ENCODE measurements at places on chromosomes 7 and 10.

- DNase-seq, result no peak
Measured at GRCh38 chr10:124926548-124926947, 15.4 kb upstream of the ZRANB1 start.

- no peak for DNase-seq
Measured at GRCh38 chr7:120233338-120233737, 39.6 kb upstream of the KCND2 start.

DNA sequence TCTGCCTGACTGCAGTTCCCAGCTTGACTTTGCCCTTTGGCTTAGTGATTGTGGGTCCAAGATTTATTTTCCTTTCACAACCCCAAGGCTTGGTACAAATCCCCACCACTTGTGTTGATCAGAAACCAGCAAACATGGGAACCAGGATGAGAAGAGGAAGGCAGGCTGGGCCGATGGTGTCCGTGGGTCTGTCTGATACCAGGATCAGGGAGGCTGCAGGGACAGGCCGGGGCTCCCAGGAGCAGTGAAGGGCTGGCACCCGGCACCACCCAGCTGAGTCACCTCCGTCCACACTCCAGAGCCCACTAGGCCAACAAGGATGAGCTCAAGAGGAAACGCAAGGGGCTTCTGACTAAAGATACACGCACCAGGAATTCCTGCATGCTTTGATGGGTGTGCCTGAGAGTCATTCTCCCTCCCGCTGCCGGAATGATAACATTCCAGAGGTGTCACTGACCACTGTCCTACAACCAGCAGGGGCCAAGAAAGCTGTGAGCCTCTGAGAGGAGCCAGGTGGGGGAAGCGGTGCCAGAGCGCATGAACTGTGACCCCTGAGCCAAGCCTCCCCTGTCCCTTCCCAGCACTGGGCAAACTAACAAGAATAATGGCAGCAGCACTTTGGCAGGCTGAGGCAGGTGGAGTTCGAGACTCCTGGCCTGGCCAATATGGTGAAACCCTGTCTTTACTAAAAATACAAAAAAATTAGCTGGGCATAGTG lies 29.2 kb upstream of the PROSER2 start:
- DNase-seq, result no peak

DNA sequence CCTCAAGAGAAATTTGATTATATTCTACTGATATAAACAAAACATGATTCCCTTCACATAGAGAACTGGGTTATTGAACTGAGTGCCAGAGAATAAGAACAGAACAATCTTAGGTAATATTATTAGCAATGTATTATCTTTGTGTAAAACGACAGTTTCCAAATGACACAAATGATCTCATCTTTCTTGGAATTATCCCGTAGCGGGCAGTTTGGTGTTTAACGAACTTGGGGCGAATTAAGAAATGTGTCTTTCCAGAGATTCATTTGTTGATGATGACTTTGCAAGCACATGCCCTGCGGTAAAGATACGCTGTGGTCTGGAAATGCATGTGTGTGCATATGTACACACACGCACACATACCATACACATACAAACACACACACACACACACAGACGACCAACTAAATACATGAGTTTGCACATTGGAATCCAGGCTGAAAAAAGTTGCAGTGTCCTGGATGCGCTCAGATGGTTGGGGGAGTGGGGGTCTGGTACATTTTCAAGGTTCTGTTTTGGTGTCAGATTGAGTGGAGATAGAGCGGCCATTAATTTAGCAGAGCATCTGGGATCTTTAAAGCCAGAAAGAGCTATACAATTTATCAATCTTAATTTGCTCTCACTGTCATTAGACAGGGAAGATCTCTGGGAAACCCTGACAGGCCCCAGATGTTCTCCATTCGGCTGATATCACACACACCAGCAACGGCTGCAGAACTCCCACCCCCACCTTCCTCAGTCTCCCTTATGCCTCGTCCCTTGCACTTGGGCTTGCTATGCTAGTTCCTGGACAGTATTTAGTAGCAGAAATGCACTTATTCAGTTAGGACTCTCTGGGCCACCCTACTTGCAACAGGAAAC lies 112.4 kb upstream of the FAM171A1 start:
- no peak for DNase-seq

DNA sequence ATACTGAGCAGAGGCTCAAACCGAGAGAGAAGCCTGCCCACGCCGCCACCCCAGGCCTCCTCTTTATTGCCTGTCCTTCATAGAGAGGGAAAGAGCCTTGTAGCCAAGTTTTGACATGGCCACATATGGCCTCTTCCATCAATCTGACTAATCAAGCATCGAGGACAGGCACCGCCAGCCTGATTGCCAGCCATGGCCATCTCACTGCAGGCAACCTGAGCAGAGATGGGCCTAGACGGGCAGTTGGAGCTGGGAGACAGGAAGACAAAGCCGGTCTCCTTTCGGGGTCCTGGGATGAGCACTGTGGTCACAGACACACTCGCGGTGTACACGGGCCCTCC lies 67.2 kb downstream of the EBF3 start:
- no peak for DNase-seq

DNA sequence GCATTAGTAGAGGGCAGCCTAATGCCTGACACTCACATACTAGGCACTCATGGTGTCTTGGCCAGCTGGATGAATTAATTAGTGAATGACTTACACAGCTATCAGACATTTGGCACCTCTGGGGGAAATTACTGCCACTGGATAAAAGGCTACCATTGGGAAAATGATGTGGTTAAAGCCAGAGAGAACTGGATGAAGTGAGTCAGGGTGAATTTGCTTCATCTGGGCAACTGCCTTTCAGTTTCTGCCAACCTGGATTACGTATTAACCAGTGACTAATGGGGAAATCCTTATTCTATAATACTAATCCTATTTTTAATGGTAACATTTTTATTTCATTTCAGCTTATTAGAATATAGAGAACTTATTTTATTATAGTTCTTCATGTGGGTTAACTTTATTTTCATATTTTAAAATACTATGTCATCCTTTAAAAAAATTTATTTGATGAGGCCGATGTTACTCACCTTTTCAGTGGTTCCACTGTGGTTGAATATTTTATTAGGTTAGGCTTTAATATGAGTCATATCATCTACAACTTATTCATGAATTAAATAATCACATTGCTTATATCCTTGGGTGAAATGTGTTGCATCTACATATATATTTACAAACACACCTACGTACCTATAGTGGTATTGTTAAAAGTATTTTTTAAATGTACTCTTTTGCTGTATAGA lies 85.6 kb upstream of the CAPZA2 start:
- no peak for DNase-seq

DNA sequence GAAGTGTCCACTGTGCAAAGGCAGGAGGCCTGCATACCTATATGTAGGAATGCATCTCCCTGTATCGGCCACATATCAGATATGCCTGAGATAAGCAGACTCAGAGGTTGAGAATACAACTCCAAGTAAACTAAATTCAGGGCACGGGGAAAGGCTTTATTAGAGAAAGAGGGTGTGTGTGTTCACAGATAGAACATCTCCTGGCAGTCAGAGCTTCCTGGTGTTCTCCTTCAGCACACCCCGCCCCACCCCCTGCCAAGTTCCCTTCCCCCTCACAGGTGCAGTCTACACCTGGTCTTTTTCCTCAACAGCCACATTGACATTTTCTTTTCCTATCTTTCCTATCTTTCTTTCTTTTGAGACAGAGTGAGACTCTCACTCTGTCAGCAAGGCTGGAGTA lies 17.1 kb downstream of the GBX1 start:
- DNase-seq, result no peak

- DNase-seq, result no peak
Measured at GRCh38 chr7:17434841-17435692, 136.6 kb downstream of the AHR start.

DNA sequence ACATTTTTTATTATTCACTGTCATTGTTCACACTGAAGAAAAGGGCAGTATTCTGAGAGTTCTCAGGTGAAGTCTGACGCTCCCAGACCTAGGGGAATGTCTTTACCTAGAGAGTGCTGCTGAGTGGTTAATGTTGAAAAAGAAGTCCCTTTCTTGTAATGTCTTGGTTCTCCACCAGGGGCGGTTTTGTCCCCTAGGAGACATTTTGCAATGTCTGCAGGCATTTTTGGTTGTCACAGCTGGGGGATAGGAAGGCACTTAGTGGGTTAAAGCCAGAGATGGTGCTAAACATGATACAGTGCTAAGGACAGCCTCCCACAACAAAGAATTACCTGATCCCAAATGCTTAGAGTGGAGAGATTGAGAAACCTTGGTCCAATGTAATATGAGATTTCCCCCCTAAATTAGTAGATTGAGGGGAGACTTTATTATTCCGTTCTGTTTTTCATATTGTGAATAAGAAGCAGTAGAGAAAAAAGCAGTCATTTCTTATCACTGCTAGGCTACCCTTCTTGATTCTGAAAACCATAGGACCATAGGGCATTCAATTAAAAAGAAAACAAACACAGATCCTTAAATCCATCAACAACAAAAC lies 13.1 kb downstream of the UMAD1 start:
- DNase-seq, result no peak

DNA sequence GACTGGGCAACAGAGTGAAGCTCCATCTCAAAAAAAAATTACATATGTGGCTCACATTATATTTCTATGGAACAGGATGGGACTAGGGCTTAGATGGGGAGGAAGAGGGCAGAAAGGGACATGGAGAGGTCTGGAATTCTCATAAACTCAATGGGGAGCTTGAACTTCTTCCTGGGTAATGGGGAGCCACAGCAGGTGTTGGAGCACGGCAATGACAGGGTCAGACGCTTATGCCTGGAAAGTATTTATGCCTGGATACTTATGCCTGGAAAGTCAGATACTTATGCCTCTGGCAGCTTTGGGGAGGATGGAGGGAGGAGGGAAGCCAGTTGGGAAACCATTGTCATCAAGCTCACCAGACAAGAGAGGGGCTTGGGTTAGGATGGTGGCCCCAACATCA lies 36.8 kb downstream of the TMEM130 start:
- DNase-seq, result no peak

- no peak for DNase-seq
Measured at GRCh38 chr7:40749877-40750276, 615.1 kb downstream of the SUGCT start.

GRCh38 chr7:63925262-63925625 lies 73.4 kb upstream of the ZNF722 start:
- DNase-seq, result no peak

DNA sequence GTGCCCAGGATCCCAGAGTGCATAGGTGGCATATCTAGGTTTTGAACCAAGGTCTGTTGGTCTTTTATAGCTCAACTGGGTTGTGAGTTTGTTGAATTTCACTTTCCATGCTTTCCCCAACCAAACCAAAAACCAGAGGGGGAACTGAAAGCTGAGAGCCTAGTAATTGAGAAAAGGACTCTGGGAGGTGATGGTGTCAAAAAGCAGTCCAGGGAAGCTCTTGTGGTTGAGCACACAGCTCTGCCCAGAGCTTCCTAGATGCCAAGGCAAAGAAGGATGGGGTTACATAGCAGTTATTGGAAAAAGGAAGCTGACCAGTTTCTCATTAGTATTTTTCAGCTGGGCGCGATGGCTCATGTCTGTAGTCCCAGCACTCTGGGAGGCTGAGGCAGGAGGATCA lies 9.9 kb downstream of the POR start:
- no peak for DNase-seq

- no peak for DNase-seq
Measured at GRCh38 chr10:132263866-132264265, 43.9 kb downstream of the STK32C start.

DNA sequence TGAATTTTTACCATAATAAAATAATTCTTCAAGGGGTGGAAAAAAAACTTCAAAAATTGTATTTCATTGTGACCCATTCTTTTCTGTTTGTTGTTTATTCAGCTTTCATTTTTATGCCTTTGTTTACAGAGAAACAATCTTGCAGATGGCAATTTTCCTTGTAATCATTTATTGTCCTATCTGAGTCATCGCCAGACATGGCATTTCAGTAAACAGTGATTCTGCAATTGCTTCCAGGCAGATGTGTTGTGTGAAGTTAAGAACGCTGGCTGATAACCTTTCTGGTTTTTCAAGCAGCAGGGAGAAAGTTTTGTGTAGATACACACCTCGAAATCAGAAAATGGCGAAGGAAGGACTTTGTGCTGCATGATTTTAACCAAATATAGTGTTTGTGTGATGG lies 80.7 kb upstream of the RPA3 start:
- no peak for DNase-seq
